ENCODE measurements at places on chromosomes 5 and 9.

GRCh38 chr9:89811886-89812450 lies 207.2 kb downstream of the GADD45G start:
- no peak for DNase-seq

GRCh38 chr9:89496645-89497256 lies 1.2 kb downstream of the SEMA4D start:
- DNase-seq = peak; percentile 38

DNA sequence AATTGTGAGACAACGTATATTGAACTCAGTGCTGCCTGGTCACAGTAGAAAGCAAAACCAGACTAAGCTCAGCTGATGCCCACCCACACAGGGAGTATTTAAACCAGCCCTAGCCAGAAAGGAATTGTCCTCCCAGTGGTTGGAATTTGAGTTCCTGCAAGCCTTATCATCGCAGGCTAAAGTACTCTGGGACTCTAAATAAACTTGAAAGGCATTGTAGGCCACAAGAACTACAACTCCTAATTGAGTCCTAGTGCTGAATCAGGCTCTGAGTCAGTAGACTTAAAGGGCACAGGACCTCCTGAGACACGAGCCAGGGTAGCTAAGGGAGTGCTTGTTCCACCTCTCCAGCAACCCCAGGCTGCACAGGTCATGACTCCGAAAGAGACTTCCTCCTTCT lies 171.4 kb downstream of the MCTP1 start:
- DNase-seq = no peak

GRCh38 chr9:16461137-16461840 lies 409.2 kb downstream of the BNC2 start:
- DNase-seq = no peak

- no peak for DNase-seq
These were observed 9.0 kb downstream of the ABHD17B start for GRCh38 chr9:71901695-71902597.

- DNase-seq = no peak
These were observed 41.1 kb upstream of the NEK6 start for GRCh38 chr9:124216474-124217176.

GRCh38 chr5:8289779-8290178 lies 420.8 kb downstream of the MTRR start:
- DNase-seq = no peak

GRCh38 chr5:157006262-157006661 lies 43.2 kb upstream of the TIMD4 start:
- DNase-seq = no peak
